ENCODE measurements at places on chromosomes 2 and 18.

DNA sequence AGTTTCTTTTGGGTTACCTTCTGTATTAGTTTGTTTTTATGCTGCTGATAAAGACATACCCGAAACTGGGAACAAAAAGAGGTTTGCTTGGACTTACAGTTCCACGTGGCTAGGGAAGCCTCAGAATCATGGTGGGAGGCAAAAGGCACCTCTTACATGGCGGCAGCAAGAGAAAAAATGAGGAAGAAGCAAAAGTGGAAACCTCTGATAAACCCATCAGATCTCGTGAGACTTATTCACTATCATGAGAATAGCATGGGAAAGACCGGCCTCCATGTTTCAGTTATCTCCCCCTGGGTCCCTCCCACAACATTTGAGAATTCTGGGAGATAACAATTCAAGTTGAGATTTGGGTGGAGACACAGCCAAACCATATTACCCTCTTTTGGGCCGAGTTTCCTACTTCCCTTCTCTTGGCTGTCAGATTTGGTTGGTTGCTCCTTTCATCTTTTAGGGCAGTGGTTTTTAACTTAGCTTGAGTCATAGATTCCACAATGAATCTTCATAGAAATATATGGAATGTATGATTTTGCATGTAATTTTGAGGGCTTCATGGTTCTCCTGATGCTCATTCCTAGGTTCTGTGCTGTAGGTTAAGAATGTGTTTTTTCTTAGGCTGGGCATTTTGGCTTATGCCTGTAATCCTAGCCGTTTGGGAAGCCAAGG lies 44.2 kb downstream of the CEP192 start:
- DNase-seq = no peak

DNA sequence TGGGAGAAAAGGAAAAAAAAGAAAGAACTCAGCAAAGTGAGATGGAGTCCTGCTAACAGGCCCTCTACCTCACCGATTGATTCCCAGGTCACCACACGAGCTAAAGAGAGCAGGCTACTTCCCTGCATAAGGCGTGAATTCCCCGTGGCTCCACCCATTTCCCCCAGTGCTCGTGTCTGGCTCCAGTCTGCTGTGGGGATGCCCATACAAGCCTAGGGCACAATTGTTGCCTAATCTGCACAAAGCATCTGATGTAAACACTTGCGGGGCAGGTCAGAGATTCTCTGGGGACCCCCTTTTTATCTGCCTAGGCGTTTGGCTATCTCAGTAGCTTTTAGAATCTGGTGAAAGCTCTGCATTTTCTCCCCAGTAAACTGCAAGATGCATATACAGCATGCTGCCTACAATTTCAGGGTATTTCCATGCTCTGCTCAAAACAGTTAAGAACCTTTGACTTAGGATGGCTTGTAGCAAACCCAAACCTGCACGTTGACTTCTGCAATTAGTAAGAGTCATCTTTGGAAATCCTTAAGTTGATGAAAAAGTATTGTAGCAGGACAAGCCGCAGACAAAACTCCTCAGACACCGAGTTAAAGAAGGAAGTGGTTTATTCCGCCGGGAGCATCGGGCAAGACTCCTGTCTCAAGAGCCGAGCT lies 34.8 kb downstream of the MYO3B start:
- no peak for DNase-seq

DNA sequence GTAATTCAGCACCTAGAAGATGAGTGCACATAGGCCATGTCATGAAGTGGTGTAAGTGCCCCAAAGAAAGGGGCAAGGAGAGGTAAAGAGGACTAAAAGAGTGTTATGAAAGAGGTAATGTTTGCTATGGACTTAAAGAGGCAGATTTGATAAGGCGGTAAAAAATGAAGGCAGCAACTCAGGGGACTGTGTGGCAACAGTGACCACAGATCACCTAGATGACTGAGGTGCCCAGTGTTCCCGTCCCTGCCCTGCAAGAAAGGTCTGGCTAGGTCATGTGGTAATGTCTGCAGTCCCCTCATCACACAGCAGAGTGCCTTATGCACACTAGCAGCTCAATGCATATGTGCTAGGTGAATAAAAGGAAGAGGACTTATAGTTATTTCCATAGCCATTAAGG lies 356.8 kb downstream of the LRRTM1 start:
- no peak for DNase-seq

- no peak for DNase-seq
Measured at GRCh38 chr2:133265432-133265949, 302.8 kb downstream of the NCKAP5 start.

DNA sequence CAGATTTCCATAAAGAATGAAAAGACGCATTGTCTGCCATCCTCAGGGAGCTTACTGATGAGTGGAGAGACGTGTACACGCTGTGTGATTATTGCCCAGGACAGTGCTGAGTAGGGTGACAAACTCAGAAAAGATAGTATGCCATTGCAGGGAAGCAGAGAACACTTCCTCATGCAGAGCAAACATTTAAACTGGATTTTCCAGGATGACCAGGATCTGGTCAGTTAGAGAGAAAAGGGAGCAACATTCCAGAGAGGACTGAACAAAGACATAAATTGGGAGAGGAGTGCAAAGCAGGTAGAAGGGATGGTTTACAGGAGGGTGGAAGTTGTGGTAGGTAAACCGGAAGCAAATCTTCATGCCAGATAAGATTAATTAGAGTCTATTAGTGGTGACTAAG lies 2.3 kb downstream of the SLC9A2 start:
- no peak for DNase-seq

DNA sequence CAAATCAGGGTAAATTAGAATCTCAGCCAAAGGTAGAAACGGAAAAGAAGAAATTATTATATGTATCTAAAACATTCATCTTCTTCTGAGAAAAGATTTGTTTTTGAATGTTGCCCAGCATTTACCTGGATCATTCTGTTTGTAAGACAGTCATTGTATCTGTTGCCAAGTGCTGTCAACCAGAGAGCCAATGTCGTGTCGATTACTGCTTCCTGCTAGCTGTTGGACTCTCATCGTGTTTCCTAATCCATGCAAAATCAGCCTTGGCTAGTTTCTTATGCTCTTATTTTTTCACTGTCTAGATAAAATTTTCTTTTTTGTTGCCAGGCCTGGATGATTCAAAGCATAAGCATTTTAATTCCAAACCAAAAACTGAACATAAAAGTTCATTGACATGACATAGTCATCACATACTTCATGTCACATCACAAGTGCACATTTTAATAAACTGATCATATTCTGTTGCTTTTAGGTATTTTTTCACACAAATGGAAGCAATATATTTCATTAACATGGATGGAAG lies 202.3 kb downstream of the KCNH7 start:
- DNase-seq = no peak

- DNase-seq = no peak
Measured at GRCh38 chr2:25674077-25674362, 643 bp upstream of the DTNB start.

DNA sequence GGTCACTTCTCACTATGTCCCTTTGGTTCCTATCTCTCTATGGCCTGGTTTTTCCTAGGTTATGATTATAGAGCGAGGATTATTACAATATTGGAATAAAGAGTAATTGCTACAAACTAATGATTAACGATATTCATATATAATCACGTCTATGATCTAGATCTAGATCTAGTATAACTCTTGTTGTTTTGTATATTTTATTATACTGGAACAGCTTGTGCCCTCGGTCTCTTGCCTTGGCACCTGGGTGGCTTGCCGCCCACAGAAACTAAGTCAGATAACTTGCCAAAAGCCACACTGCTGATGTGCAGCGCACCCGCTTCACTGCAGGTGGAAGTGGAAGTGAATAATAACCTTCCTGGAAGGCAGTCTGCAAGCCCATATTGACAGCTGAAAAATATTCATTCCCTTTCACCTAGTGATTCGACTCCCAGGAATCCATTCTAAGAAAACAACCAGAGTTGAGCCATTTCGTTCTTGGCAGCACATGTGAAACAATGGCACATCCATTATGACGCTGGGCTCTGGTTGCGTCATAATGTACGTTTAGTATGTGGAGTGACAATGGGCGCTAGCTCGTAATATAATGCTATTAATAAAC lies 725 bp upstream of the ANKRD53 start:
- DNase-seq = no peak

- no peak for DNase-seq
Measured at GRCh38 chr18:10329101-10329500, 125.3 kb upstream of the APCDD1 start.

DNA sequence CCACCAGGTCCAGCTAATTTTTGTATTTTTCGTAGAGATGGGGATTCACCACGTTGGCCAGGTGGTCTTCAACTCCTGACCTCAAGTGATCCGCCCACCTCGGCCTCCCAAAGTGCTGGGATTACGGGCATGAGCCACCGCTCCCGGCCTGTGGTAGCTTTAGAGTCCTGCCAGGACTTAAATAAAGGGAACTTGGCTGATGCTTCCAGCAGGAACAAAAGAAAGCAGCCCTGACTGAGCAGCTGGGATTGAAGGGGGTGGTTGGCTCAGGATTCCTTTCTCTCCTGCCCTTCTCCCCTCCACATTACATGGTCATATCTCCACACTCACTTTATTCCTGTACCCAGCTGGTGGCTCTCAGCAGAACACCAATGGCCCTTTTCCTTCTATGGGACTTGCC lies 20.0 kb downstream of the EFHD1 start:
- DNase-seq = no peak

DNA sequence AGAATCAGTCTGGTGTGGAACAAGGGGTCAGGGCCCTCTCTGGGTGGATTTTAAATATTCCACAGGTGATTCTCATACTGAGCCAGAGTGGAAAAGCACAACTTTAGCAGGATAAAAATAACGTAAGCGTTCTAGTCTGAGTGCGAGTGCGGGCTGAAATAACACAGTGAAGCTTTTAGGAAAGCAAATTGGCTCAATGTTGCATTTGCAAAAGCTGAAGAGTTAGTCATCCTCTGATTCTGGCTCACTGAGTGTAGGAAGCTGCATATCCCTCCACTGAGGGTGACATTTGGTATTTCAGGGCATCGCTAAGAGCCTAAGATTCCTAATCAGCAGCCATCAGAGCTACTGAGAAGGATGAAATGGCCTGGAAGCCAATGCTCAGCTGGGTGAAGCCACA lies 134.7 kb downstream of the RIF1 start:
- no peak for DNase-seq

DNA sequence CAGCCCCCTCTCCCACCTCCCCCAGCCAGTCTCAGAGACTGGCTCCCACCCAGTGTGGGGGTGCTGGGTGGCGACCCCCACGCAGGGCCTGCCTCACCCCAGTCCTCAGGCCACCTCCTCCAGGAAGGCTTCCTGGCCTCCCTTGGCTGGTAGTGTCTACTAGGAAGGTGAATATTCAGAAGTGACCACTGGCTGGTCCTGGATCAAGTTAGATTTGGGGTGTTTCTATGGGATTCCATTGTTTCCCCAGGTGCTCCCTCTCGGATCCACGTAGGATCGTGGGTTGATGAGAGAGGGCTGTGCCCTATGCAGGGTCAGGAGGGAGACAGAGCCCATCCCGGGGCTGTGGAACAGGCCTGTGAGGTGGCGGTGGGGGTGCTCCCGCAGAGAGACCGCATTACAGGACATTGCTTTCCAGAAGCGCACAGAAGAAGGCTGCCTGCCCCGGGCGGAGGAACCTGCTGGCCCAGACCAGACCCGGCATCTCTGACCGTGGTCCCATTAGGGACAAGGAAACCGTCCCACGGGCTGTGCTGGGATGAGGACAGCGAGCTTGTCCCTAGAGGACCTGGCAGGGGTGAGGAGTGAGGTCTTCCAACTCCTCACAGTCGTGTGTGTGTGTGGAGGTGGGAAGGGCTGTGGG lies 3.3 kb downstream of the PDCD1 start:
- no peak for DNase-seq

- no peak for DNase-seq
Measured at GRCh38 chr2:122966461-122966860, 1058.6 kb upstream of the CNTNAP5 start.

- no peak for DNase-seq
Measured at GRCh38 chr2:198098918-198099317, 294.5 kb downstream of the PLCL1 start.

- no peak for DNase-seq
Measured at GRCh38 chr2:9194352-9194751, 12.3 kb upstream of the ASAP2 start.
